Stimulated activated CD4-positive, alpha-beta T cell treated with anti-CD3 and anti-CD28 coated beads, Interleukin-15, amount 100 ng/mL, for 24 hours (primary cell): ENCODE measurements at places on chromosomes 11 and 22.

GRCh38 chr11:44903518-44903917 is 47.2 kb downstream of the TP53I11 start:
- DNase-seq = no peak

DNA sequence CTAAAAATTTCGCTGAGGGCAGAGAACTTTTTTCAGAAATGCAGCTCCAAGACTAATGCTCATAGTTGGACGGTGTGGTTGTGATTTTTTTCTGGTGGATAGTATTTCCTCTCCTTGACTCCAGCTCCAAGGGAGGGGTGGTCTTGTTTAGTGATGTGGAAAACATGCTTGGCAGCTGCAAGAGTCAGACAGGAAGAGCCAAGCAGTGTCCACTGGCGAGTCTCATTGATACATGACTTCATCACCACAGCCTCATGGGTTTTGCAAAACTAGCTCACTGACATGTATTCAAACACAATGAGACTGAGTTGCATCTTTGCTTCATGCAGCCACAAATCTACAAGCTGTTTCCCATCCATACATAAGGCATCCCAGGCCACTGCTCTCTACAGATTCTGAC is 7.3 kb upstream of the KCNJ1 start:
- no peak for DNase-seq

DNA sequence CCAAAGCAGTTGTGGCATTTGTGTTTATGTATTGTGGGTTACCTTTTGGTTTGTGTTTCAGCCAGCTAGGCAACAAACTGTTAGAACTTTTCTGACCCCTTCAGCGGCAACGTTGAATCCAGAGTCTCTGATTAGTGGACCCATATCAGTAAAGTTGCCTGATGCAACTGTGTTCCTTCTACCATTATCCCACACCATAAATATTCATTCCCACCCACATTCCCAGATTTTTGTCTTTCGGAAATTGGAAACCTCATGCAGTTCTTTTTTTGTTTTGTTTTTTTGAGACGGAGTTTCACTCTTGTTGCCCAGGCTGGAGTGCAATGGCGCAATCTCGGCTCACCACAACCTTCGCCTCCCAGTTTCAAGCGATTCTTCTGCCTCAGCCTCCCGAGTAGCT is 30.7 kb upstream of the RBX1 start:
- DNase-seq = no peak

DNA sequence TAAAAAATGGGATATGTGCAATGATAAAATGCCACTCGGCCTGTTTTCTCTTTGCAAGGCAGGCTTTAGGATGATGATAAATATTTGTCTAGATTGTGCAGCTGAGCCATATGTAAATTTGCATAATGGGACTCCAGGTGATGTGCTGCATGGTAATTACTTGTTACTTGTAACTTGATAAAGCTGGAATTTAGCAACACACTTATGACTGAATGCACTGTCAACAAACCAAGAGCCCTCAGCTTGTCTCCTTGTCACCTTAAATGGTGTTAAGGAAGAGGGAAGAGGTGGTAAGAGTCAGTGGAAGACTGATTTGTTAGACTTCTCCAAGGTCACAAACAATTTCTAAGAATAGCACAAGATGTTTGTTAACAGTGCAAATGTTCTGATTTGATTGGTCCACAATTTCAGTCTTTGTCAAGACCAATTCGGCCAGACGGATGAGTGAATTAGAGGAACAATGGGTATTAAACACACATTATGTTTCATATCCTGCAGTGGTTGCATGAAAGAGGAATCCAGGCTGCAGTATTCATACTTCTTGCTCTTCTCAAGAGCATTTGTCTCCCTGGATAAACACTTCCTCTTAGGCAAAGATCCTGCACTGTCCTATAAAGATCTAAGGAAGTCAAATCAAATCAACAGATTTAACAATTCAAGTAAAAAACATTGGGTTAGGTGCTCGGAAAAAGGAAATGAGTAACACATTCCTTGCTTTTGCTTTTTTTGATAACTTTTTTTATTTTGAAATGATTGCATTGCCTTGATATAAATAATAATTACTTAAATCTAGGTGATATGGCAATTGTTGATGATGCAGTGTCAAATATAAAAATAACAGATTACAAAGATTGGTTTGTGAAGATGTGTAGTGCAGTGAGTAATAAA is 448.3 kb upstream of the DDI1 start:
- no peak for DNase-seq

DNA sequence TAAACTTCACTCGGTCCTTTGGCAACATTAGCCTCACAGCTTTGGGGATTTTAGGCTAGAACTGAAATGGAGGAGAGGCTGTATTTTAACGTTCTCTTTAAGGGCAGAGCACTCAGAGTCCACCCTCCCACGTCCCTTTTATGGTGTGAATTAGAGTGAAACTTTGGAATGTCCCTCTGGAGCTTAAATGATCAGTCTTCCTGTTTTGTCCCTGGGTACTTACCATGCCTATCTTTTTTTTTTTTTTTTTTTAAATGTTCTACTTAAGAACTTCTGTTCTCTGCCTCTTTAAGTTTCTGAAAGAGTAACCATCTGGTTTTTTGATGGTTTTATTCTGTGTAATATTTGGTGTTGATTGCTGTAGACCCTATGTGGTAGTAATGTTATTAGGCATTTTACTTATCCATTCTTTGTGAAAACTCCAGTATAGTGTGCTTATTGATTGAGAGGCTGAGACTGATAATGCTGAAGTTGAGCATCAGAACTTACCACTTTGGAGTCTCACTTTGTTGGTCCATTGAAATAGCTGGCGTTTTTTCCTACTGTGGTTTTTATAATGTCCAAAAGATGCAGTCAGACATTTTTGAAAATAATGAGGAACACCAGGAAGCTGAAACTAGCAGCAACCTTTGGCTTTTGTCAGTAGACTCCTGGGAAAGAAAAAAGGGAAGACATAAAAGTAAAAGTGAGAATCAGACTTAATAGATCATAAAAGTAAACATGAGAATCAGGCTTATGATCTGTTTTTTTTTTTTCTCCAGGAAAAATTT is 11.6 kb downstream of the UVRAG start:
- DNase-seq = no peak

DNA sequence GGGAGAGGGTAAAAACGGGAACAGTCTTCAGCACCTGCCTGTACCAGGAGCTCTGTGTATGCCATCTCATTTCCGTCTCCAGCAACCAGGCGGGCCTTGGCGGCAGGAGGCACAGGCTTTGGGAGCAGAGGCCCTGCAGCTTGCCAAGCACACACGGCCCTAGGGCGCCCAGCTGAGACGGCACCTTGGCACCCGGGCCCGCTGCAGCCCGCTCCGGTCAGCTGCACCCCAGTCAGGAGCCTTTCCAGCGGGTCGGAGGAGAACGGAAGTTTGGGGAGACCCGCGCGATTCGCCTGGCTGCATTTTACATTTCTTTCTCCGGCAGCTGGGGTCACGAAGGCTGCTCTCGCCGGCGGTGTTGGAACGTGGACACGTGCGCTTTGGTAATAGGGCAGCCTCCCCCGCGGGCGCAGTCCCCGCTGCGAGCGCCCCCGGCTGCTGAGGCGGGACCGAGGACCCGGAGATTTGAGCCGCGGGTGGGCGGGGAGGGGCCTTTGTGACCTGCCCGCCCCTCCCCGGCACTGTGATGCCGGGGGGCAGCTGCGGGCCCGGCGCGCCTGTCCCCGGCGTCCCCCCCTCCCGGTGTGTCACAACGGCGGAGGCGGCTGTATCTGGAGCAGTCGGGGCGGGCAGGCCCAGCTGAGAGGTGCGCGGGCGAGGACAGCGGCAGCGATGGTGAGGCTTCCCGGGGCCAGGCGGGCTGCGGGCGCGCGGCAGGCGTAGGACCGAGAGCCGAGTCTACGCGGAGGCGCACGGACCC is at the start of gene TUBA8:
TUBA8 (plus strand) TSS at position 616 of the 760 bp plus-strand sequence; CDS start at position 673, 57 bp downstream.
- peak; percentile 66 for DNase-seq

GRCh38 chr11:123362941-123363340 is 67.1 kb upstream of the GRAMD1B start:
- no peak for DNase-seq

- DNase-seq = no peak
Observed at GRCh38 chr11:61055776-61056175, 46.5 kb upstream of the CD5 start.
